Occipital lobe (tissue), 3 donors: ENCODE measurements at places on chromosomes 4 and X.

- no peak for DNase-seq
These were observed 20.5 kb upstream of the AFAP1 start for GRCh38 chr4:7960017-7960789.

GRCh38 chr4:56986952-56987351 lies 8.3 kb downstream of the POLR2B start:
- DNase-seq: no peak

GRCh38 chr4:38044060-38044459 lies 83.9 kb downstream of the PTTG2 start:
- DNase-seq: no peak

GRCh38 chr4:123505095-123506010 lies 108.8 kb downstream of the SPRY1 start:
- DNase-seq: peak; percentile 30

- DNase-seq: no peak
These were observed 197.9 kb downstream of the ANKRD50 start for GRCh38 chr4:124514588-124514987.

DNA sequence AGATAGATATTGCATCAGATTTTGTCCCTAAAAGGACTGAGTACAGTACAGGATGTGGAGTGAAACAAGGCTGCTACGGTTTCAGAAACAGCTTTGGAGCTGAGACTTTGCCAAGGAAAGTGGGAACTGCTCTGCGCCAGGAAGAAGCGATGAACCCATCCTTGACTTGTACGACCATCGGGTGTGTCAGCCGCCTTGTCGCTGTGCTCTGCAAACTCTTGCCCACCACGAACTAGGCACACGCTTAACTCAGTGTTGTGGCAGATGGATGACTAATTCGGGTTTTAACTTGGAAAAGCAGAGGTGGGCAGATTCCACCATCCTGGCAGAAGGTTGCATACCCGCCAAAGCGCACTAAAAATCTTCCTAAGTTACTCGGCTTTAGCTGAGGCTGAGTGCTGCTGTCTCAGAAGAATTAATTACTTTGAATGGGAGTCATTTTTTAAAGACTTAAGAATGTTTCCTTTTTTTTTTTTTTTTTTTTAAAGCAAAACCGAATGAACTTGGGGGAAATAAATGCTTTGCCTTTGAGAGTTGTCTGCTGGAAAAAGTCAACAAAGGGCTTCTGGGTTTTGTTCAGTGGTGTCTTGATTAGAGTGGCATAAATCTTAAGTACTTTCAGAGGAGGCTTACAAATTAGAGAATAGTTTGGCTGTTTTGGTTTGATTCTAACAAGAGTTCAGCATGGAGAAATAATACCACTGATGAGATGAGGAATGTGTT lies 69.5 kb downstream of the SHROOM2 start:
- no peak for DNase-seq
